NCI-H1048 (cell line): ENCODE measurements at places on chromosomes 7 and 10.

DNA sequence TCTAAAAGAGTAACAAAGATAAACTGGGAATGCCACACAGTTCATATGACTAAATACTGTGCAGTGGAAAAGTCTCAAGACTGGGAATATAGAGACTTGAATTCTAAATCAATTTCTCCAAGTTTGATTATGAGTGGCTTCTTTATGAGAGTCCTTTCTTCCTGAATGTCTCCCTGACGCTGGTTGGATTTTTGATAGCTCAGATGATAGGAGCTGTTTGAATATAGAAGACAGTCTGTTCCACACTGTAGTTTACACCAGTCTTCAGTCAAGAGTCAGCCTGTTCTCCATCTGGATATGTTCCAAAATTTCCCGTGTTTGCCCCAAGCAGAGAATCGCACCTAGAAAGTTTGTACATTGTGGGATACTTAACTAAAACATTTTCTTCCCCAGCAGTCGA, 173.7 kb downstream of the LRMDA start:
- no peak for DNase-seq

GRCh38 chr10:107715565-107715964, 551.1 kb upstream of the SORCS1 start:
- no peak for DNase-seq

GRCh38 chr10:3402187-3402751, 229.7 kb upstream of the PITRM1 start:
- no peak for DNase-seq

GRCh38 chr7:44148166-44148565, 7.0 kb upstream of the MYL7 start:
- no peak for DNase-seq

DNA sequence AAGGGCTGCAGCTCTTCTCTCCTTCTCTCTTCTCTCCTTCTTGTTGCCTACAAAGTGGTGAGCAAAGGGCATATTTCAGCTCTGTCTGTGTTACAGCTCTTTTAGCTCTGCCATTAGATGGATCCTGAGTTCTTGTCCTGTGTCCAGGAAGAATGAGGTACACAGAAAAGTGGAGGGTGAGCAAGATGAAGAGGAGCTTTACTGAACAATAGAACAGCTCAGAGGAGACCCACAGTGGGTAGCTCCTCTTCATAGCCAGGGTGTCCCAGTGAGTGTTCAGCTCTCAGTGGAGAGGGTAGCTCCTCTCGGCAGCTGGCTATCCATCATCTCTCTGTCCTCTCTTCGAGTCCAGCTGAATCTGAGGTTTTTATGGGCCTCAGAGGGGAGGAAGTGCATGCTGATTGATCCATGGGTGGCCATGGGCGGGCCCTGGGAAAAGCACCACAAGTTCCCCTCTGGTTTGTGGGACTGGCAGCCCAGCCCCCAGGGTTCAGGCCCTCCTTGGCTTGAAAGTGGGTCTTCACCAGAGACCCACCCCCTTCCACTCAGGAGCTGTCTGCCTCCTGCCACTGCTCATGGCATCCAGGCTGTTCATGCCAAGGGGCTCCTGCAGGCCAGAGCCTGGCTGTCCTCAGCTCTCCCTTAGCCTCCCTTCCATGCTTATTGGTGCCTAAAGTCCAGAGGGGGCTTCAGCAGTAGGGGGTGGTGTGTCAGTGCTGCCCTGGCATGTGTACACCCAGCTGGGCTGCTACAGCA, 109.1 kb upstream of the FAM180A start:
- no peak for DNase-seq

GRCh38 chr10:34918776-34919315, 103.8 kb upstream of the PARD3 start:
- no peak for DNase-seq

- no peak for DNase-seq
Measured at GRCh38 chr7:11665357-11665756, 166.6 kb downstream of the THSD7A start.

GRCh38 chr10:23096802-23097549, 1.6 kb downstream of the MSRB2 start:
- no peak for DNase-seq

GRCh38 chr7:3861941-3862340, 560.9 kb downstream of the SDK1 start:
- DNase-seq = no peak

GRCh38 chr10:58518775-58519174, 6.1 kb downstream of the BICC1 start:
- DNase-seq = no peak

DNA sequence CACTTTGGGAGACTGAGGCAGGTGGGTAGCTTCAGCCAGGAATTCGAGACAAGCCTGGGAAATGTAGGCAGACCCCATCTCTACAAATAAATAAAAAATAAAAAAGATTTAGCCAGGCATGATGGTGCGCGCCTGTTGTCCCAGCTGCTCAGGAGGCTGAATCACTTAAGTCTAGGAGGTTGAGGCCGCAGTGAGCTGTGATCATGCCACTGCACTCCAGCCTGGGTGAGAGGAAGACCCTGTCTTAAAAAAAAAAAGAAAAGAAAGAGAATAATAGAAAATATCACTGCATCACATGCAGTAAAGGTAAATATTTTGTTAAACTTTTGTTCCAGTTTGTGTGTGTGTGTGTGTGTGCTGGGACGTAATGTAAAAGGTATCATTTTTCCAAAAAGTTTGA, 3.0 kb downstream of the STRIP2 start:
- no peak for DNase-seq

DNA sequence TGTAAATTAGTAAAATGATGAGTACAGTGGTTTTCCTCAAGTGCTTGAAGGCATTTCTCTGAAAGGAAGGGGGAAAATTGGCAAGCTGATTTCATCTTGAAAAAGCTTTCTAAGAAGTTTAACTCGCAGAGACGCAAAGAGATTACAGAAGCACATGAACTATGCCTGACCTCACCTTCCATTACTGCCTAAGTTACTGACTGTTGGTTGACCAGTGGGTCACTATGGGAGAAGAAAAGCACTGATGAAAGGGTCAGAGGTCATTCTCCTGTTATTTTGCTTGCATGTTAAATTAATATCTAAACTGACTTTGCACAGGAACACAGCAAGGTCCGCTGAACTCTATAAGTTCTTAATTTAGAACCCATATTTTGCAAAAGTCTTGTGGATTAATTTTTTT, 225.6 kb downstream of the ARL4A start:
- no peak for DNase-seq

DNA sequence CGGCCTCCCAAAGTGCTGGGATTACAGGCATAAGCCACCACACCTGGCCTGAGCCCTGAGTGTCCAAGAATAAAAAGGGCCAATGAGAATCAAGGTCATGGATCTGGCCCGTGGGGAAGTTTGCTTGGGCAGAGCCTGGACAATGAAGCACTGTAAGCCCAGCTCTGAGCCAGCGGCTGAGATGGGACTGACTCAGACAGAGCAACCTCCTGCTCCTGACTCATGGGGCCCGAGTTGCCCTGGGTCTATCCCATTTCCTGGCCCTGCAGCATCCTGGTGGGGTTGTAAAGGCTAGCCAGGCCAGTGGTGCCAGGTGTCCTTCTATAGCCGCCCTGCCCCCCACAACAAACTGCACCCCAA, 5.2 kb upstream of the MYH16 start:
- DNase-seq = no peak

GRCh38 chr7:45589915-45590678, 15.9 kb downstream of the ADCY1 start:
- DNase-seq = no peak

DNA sequence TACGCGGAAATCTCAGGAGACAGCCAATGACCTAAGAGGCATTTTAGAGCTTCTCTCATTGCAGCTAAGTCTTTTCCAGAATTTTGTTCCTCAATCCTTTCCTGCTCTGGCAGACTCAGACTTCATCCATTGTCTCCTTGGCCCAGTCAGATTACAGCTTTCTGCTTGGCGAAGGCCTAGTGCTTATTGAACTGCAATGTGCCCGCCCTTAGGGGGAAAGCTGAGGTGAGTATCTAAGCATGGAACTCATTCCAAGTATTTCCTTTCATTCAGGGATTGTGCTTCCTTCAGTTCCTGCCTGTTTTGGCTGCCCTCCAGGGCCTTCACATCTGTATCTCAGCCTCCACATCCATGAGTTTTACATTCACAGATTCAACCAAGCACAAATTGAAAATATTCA, 37.5 kb downstream of the PRLHR start:
- no peak for DNase-seq
